ENCODE measurements at places on chromosomes 2 and 18.

- DNase-seq, result no peak
Observed at GRCh38 chr2:14459786-14460325, 172.7 kb upstream of the LRATD1 start.

- DNase-seq, result peak; percentile 66
Observed at GRCh38 chr18:64519201-64519600, 370.3 kb upstream of the LINC00305 start.

DNA sequence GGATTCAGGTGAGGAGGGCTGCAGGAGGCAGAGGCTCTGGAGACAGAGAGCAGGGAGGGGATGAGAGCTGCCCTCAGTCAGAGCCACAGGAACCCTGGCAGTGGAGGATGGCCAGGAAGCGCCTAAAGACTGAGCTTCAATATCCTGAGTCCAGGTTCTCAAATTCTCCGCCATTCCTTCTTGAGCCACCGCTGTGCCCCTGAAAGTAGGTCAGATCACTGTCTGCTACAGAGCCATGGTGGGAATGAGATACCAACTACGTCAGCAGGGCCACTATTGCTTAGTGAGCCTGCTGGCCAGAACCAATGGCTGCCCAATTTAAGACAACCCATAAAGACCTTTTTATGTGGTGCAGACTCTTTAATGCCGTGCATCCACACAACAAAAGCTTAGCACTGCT, 155.5 kb downstream of the CTIF start:
- no peak for DNase-seq

GRCh38 chr18:46437061-46437460, 220.0 kb downstream of the LOXHD1 start:
- DNase-seq, result no peak

- no peak for DNase-seq
Observed at GRCh38 chr2:21412944-21413443, 289.2 kb downstream of the TDRD15 start.

DNA sequence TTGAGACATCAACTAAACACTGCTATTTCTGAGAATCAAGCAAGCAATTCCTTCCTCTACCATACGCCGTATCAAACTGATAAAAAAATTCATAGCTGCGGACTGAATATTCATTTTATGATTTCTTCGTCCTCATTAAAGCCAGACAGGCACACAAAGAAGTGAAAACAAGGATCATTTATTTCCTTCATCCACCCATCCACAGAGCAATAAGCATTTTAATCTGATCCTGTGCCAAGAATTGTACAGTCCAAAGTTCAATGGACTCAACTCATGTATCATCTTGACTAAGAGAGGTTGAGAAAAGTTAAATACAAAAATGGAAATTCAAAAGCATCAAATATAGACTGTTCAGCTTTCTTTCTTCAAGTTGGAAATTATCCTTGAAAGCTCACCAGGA, 19.7 kb upstream of the SNTG2 start:
- no peak for DNase-seq

DNA sequence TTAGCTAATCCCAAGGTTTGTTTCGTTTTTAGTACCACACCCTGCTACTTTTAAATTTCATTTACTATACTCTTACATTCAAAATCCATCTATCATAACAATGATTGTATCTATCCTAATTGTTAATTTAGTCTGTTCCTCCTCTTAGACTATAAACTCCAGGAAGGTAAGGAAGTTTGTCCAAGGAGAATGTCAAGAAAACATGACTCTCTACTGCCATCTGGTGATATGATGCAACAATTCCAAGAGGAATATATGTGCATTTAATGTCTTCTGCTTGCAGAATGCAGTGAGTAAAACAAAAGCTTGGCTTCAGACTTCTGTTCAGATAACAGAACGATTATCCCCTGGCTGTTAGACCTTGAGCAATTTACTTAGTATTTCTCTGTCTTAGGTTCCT, 1267.1 kb downstream of the LRP1B start:
- peak; percentile 81 for DNase-seq

DNA sequence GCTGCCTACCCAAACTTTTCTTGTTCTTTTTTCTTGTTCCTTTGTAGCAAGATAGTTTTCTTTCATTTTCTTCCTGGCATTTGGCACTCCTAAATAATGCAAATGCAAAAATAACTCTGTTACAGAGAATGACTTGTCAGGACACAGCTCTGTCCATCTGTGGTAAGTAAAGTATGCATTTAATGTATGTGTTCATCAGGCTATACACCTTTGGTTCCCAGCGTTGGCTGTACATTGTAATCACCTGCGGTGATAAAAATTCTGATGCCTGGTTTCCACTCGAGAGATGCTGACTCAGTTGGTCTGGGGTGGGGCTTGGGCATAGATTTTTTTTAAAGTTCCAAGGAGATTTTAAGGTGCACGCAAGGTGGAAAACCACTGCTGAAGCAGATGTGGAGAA, at the start of gene SERPINB13:
Gene SERPINB13, plus strand, starts transcription at position 378 of the 400 bp plus-strand sequence. CDS start 1,325 bp downstream, outside the sequence.
- DNase-seq, result peak; percentile 9

- no peak for DNase-seq
Observed at GRCh38 chr18:58645398-58645797, 16.5 kb upstream of the ALPK2 start.

- DNase-seq, result no peak
Observed at GRCh38 chr2:19361325-19361990, 3.0 kb upstream of the OSR1 start.

GRCh38 chr2:98901702-98902101, 34.3 kb downstream of the CRACDL start:
- DNase-seq, result no peak

GRCh38 chr2:15331787-15332186, 229.3 kb downstream of the NBAS start:
- DNase-seq, result peak; percentile 84

DNA sequence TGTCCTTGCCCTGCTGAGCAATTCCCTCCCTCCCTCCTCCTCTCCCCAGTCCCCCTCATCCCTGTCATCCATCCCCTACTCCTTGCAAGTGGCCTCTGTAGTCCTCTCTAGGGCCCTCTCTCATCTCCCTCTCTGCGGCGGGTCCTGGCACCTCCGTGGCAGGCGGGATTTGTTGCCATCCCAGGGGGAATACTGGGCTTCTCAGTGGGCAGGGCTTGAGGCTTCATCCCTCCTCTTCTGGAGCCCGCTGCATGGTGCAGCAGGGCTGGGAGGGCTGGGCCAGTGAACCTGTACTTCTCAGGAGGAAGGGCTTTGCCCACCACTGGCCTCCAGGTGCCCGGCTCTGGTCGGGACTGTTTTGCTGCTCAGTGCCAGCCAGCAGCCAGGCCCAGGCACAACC, 216.2 kb downstream of the TFCP2L1 start:
- no peak for DNase-seq

GRCh38 chr2:132951008-132951714, 281.2 kb upstream of the LYPD1 start:
- peak; percentile 86 for DNase-seq
